ENCODE measurements at places on chromosomes 7 and 10. TPM values are rescaled to one million over a fixed set of nuclear protein-coding genes. Genes with fewer than 3 reads are reported as not detected.

AKR1C4 gene
- total RNA-seq, result not detected

LIPF gene
- total RNA-seq, result 7.1 TPM

HMX3 gene
- not detected for total RNA-seq

ETV1 gene
- 5.3 TPM for total RNA-seq

DNA sequence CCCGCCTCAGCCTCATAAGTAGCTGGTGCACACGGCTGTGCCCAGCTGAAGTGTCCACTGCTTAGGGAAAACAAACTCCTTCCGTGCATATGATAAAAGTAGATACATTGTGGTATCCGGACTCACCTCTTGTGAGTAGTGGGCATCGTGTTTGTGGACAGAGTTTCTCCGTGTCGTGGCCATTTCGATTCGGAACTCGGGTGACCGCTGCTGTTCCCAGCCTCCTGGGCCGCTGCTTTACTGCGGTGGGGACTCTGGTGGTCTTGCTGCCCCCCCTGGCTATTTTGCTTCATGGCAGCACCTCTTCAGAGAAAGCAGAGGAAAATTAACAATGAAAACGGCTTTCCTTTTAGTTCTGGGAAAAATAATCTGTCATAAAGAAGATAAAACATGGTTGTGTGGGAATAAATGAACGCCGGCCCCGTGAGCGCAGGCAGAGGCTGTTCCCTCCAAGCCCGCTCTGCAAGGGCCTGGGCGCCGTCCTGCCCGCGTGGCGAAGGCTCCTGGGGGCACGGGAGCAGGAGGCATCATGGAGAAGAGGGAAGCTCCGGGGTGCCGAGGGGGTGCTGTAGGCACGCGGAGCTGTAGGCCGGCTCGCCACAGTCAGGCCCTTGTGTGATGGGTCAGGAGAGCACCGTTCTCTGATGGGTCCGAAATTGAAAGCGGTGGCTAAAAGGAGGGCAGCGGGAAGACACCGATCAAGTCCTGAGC, 107.4 kb downstream of the ACTR3B start:
- no peak for DNase-seq

DNA sequence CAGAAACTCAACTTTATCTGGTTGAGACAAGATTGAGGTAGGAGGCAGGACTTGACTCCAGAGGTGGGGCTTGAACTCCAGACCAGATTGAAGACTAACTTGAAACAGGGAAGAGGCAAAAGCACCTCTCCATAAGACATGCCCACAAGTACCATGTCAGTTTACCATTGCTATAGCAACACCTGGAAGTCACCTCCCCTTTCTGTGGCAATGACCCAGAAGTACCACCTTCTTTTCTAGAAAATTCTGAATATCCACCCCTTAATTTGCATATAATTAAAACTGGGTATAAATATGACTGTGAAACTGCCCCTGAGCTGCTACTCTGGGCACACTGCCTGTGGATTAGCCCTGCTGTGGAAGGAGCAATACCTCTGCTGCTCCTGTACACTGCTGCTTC, 4.9 kb upstream of the TOMM7 start:
- DNase-seq, result no peak

DNA sequence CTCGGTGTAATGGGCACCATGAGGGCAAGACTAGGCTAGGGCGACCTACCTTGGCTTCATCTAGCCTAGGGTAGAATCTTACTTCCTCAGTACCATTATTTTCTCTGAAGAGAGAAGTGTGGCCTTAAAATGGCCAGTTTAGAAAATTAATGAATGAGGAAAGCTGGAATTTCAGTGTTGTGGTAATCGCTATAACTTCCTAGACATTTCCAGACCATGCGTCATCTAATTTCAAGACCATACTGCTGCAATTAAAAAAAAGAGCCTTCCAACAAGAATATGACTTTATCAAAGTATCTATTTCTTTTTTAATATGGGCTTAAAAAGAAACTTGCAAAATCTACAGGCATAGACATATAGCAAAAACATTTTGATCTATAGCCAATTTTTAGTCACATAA, 68.5 kb downstream of the CPVL start:
- no peak for DNase-seq

- DNase-seq, result no peak
Measured at GRCh38 chr7:127845522-127846214, 185.6 kb downstream of the LRRC4 start.

- no peak for DNase-seq
Measured at GRCh38 chr10:74855027-74855426, 28.6 kb downstream of the KAT6B start.

GRCh38 chr7:122684504-122684903, 14.4 kb downstream of the RNF133 start:
- no peak for DNase-seq

DNA sequence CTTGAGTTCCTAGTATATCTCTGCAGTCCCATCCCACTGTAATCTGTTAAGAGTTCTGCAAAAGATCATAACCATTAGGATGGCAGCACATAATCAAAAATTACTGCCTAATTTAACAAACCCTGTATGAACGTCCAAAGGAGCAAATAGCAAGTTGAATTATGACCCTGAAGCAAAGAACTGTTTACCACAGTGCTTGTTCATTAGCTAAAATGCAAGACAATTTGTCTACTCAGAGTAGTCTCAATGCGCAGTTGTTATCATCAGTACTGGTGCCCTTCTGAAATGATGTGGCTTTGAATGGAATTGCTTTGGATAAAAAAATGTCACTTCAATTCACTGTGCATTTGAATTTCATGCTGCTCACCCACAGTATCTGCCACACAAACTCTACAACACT, 817.0 kb downstream of the SORCS1 start:
- no peak for DNase-seq

- DNase-seq, result no peak
Measured at GRCh38 chr10:76868098-76868977, 769.3 kb downstream of the KCNMA1 start.

- DNase-seq, result no peak
Measured at GRCh38 chr7:117154721-117155120, 168.1 kb downstream of the WNT2 start.

GRCh38 chr7:159016591-159016990, 128.1 kb downstream of the VIPR2 start:
- DNase-seq, result no peak

DNA sequence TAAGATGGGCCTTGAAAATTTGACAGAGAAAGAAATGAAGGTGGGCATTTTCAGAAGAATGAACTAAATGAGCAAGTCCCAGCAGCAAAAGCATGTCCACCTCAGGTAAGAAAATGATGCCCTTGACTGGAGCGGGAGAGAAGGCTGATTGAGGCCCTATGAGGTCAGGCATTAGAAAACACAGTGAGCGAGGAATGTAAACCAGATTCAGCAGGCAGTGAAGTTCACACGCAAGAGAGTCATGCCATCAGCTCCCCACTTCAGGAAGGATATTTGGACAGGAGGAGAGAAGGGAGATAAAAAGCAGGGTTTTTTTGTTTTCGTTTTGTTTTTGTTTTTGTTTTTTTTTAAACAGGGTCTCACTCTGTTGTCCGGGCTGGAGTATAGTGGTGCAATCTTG, 166.4 kb downstream of the PPP1R17 start:
- no peak for DNase-seq

DNA sequence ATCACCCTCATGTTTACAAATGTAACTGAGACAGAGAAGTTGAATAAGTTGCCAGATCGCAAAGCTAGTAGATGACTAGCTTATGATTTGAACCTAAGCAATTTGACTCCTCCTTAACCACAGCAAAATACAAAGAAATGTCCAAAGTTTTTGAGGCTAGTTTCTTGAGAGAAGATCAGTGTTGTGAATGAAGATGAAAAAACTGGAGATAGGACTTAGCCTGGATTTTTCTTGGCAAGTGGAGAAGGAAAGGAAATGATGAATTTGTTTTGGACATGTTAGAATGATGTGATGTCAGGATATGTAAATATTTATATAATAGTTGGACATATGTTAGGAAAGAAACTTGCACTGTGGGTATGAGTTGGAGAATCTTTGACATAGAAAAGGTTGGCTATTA, 149.8 kb downstream of the LSMEM1 start:
- no peak for DNase-seq

GRCh38 chr7:83532219-83532618, 116.7 kb downstream of the SEMA3E start:
- no peak for DNase-seq

DNA sequence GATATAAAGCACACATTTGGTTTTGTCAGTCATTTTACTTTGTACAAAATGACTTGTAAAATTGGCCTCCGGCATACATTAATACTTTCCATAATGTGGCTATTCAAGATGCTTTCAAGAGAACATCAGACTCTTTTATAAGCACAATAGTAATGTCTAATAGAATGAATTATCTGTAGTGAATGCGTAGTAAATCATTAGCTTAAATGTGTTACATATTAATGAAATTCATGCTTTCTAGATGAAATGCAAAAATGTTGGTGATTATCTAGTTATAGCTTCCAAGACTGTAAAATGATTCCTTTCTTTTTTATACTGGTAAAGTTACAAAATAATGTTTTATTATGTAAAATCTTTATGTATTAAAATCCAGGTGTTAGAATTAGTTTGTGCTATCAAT, 144.0 kb downstream of the BBS9 start:
- DNase-seq, result no peak

DNA sequence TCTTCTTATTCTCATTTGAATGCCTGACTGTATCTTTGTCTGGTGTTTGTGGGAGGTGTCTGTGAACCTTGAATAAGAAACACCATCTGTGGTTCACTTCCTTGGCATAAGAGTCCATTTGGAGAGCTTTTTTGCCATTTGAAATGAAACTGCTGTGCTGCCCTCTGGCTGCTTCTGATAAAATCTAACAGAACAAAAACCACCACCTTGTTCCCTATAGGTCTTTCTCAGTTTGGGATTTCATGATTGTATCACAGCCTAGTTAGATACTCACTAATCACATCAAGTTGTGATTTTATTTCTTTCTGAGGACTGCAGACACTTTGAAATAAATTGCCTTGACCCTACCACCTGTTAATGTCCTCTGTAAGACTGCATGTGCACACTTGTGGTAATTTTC, 102.7 kb upstream of the FAM13C start:
- no peak for DNase-seq

Data from ascending aorta (tissue), 2 donors.